ENCODE measurements at places on chromosomes 11 and 22. TPM values are rescaled to one million over a fixed set of nuclear protein-coding genes. Genes with fewer than 3 reads are reported as not detected.

- no peaks in the 10 kb centered on the region for H3K36me3 ChIP-seq
- no peak overlapping the region for H3K27ac ChIP-seq
- H3K4me1 ChIP-seq, result no peaks in the 10 kb centered on the region
- H3K4me3 ChIP-seq, result no peak overlapping the region
- no peaks in the 10 kb centered on the region for H3K27me3 ChIP-seq
Observed at GRCh38 chr11:97525273-97525672, 1135.5 kb downstream of the JRKL start.

GRCh38 chr11:91686281-91686680, 538.3 kb upstream of the FAT3 start:
- no peaks in the 10 kb centered on the region for H3K36me3 ChIP-seq
- H3K27ac ChIP-seq, result no peak overlapping the region
- no peak overlapping the region for H3K4me3 ChIP-seq
- H3K27me3 ChIP-seq, result no peaks in the 10 kb centered on the region

DNA sequence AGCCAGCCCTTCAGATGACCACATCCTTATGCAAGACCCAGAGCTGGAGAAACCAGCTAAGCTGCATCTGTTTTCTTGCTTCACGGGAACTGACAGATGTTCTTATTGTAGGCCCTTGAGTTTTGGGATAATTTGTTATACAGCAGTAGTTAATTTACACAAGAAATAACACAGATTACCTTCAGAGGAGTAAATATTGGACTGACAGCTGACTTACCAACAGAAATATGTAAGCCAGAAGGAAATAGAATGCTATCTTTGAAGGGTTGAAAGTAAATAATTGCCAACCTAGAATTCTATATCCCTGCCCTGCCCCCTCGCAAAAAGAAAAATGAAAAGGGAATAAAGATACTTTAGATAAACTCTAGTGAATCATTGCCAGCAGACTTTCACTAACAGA, 124.1 kb downstream of the WNT7B start:
- no peaks in the 10 kb centered on the region for H3K27me3 ChIP-seq
- no peaks in the 10 kb centered on the region for H3K4me1 ChIP-seq
- no peak for DNase-seq
- H3K36me3 ChIP-seq, result peaks cover 8% of the 10 kb centered on the region
- no peak overlapping the region for H3K27ac ChIP-seq

DNA sequence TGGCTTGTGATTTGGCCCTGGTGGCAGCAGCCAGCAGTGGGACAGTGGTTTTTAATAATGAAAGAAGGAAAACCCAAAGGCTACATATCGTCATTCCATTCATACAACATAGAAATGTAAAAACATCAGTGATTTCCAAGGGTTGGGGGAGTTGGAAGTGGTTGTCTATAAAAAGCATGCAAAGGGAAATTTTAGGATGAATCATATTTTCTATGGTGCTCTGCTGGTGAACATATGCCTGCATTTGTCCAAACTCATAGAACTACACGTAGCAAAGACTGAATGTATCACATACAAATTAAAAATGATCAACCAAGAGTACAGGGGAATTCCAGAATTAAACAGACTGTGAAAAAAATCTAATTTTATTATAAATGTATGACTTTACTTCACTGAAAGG, 11.1 kb downstream of the OR5B3 start:
- H3K4me1 ChIP-seq, result no peaks in the 10 kb centered on the region
- no peak overlapping the region for H3K4me3 ChIP-seq
- no peak for DNase-seq
- no peaks in the 10 kb centered on the region for H3K27me3 ChIP-seq

The SMTNL1 gene
- total RNA-seq, result 0.28 TPM

All from neural progenitor cell (in vitro differentiated cells).